ENCODE measurements at places on chromosomes 16 and 17.

- DNase-seq = no peak
Observed at GRCh38 chr17:3891626-3892094, 1.2 kb downstream of the CAMKK1 start.

DNA sequence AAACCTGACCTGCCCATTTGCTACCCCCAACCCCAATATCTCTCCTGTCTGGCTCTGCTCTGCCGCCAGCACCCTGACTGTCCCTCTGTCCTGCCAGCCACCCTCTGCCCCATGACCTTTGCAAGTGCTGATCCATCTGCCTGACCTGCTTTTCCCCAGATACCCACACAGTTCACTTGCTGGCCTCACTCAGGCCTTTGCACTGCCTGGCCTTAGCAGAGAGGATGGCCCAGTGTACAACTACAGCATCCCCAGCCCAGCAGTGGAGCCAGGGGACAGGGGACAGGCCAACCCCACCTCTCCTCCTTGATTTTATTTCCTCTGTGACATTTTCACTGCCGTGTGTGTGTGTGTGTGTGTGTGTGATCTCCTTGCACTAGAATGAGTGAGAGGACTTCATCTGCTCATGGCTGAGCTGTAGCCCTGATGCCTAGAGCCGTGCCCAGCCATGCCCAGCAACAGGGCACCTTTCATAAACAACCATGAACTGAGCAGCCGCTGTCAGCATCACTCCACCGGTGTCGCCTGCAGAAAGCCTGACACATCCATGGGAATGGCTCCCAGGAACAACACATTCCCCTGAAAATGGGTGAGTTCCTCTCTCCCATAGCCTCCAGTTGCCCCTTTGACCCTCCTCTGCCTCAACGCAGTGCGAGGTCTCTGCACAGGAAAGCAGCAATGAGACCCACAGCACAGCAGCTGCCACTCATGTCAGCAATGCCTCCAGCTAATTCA lies 36.0 kb upstream of the RBFOX3 start:
- DNase-seq = no peak

- DNase-seq = no peak
Observed at GRCh38 chr17:28174352-28175046, 132.0 kb downstream of the NLK start.

DNA sequence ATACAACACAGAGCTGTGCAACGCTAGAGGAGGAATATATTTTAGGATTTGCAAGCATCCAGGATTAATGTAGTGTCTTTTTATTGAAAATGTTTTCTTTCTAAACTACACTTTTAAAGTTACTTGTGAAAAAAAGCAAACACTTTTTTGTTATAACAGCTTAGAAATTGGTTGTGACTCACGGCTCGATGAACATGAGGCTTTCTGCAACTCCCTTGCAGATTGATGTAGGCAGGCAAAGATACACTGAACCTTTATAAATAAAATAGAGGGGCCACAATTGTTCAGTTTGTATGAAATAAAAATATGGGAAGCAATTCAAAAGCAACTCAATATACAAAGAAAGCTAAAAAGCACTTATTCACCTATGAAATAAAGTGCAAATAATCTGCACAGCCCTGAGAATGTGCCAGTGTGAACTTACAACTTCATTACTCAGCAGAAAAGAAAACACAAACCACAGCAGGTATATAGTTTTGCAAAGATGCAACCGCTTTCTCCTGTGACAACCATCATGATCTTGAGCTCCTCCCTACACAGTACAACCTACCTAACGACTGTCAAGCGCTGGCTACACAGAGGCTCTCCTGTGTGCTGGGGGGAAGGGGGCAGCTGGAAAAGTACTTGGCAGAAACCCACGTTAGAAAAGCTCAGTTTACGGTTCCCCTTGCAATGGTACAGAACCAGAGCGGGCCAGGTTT lies 948 bp downstream of the LUC7L start:
- no peak for DNase-seq

DNA sequence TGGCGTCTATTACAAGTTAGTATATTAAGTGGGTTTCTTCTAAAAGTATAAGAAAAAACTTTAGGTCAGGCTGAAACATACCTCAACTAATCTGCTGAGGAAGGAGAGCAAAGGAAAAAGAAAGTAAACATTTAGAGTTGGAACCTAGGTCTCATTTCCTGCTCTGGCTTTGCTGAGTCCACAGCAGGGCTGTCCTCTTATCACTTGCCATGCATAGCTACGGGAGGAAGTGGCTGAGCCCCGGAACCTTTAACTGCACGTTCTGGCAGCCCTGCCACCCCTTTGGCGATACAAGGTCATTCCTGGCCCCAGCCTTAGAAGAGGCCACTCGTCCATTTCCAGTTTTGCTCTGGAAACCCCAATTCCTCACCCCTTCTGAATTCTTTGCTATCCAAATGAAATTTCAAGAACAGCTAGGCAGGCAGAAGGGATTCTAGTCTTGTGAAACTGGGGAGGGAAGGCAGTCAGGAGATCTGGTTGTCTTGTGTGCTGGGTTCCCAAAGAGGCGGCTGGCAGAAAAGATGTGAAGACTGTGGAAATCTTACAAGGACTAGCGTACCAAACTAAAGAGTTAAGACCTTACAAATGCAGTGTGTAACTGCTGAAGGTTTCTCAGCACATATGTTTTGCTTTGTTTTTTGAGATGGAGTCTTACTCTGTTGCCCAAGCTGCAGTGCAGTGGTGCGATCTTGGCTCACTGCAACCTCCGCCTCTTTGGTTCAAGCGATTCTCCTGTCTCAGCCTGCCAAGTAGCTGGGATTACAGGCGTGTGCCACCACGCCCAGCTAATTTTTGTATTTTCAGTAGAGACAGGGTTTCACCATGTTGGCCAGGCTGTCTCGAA lies 19.1 kb downstream of the WIPI1 start:
- DNase-seq = no peak

Data from head of caudate nucleus (tissue), 42 donors.